Stimulated activated CD4-positive, alpha-beta T cell treated with anti-CD3 and anti-CD28 coated beads, Interleukin-12 subunit alpha, Interleukin-12 subunit beta, amount 100 ng/mL, for 4 hours (primary cell): ENCODE measurements at places on chromosomes 4 and X.

DNA sequence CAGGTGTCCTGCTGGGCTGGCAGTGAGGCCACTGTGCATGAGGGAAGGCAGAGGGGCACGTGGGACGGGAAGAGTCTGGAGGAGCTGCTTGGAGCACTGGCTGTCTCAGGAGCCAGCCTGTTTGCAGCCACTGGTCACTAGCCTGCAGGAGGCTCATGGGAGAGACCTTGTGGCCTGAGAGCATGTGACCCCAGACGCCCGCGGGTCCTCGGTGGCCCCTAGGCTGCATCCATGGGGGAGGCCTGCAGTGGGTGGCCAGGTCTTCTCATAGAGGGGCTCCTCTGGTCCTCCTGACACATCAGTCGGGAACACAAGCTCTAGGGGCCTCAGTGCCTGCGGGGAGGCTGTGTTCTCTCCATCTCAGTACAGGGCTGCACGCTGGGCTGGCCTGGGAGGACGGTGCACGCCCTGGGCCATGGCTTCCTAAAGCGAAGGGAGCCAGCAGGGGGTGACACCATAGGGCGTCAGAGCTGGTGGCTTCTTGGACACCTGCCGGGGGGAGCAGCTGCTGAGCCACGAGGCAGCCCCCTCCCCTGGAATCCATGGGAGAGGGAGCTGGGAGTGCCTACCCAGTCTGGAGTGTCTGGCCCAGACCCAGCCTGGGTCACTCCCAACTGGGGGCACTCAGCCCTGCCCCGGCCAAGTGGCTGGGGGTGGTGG is 12.3 kb downstream of the NAT8L start:
- DNase-seq: no peak

GRCh38 chr4:188942606-188943005 is 803.4 kb downstream of the TRIML1 start:
- DNase-seq: no peak

GRCh38 chrX:47648376-47648775 is 2.0 kb downstream of the ELK1 start:
- no peak for DNase-seq

DNA sequence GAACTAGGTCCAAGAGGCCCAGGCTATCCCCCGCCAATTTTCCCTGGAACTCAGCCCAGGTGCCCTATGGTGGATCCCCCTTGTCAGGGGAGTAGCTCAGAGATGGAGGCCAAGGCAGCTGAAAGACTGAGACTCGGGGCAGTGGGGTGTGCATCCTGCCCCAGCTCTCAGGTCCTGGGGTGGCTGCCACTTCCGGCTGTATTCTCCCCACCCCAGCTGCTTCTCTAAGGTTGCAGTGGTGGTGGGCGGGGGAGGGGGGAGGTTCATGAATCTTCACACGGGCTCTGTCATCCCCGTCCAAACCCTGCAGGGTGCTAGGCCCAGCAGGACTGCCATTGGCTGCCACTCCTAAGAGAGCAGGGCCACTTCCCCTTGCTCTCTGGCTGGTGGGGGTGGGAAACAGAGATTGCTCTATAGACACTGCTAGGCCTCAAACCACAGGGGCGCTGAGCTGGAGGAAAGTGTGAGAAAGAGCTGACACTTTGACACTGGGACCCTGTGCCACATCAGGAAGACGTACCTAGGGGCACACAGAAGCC is 1.5 kb downstream of the SASH3 start:
- DNase-seq: peak; percentile 66

DNA sequence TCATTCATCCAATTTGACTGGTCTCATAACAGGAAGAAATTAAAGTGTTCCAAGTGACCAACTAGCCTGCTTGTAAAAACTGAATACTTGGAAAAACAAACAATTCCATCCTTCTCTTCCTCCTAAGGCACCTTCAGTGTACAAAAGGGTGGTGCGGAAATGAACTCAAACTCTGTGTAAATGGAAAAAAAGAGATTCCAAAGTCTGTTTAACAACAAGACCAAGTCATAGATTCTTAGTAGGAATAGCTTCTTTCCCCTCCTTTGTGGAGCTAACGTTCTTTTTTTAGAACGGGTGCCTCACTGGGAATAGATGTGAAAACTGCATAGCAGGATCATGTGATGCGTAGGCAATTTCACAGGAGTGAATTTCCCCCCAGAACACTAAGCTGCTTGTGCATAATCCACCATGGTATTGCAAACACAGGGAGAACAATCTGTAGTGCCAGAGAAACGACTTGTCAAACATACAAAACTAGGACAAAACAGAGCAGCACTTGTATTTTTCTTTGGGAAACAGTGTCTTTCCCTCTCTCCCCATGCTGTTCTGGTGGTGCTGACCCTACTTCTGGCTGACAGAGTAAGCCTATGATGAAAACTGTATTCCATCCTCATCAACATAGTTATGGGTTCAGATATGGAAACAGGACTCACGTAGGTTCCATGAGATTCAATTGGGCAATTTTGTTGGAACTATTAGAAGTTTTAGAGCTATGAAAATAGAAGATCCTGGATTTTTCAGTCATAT is 13.2 kb upstream of the SOD3 start:
- DNase-seq: no peak

DNA sequence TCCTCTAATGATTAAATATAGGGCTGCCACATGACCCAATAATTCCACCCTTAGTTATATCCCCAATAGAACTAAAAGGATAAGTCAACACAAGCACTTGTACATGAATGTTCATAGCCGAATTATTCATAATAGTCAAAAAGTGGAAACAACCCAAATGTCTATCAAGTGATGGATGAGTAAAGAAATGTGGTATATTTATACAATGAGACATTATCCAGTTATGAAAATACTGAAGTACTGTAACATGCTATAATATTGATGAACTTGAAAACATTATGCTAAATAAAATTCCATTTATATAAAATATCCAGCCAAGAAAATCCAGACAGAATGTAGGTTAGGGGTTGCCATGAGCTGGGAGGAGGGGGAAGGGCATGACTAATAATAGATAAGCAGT is 436.7 kb upstream of the AADAT start:
- no peak for DNase-seq

DNA sequence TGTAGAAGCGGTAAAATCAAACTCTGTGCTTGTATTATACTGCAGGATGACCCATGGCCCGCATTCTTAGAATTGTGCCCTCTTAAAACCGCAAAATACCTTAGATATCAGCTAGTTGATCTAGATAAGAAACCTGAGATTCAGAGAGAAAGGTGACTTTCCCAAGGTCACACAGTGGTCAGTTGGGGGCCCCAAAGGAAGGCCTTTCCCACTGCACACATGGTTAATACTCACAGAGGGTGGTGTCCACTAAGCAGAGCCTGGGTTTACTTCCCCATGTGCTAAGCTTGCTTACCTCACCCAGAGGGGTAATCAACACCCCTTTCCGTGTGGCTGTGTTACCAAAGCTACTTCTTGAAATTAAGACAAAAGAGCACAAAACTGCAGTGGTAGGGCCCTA is 66.3 kb downstream of the RBM47 start:
- no peak for DNase-seq

DNA sequence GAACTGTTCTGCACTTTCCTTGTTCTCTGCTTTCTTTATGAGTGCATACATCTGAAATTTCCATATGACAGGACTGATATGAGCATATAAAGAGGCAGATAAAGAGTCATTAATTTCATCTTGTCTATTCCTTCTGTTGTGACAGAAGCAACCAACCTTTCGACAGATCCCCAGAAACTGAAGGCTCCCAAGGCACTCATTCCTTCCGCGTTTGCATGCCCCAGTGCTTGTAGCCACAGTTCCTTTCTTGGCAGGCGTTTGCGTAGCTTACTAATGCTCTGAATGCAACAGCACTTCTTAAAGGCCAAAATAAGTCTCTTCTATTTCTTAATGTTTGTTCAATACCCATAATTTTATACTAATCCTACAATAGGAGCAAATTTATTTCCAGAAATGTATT is 94.0 kb upstream of the TBL1X start:
- DNase-seq: no peak

GRCh38 chr4:100070868-100071267 is 119.4 kb downstream of the DDIT4L start:
- no peak for DNase-seq

- no peak for DNase-seq
Observed at GRCh38 chr4:114146947-114147618, 167.6 kb upstream of the ARSJ start.

DNA sequence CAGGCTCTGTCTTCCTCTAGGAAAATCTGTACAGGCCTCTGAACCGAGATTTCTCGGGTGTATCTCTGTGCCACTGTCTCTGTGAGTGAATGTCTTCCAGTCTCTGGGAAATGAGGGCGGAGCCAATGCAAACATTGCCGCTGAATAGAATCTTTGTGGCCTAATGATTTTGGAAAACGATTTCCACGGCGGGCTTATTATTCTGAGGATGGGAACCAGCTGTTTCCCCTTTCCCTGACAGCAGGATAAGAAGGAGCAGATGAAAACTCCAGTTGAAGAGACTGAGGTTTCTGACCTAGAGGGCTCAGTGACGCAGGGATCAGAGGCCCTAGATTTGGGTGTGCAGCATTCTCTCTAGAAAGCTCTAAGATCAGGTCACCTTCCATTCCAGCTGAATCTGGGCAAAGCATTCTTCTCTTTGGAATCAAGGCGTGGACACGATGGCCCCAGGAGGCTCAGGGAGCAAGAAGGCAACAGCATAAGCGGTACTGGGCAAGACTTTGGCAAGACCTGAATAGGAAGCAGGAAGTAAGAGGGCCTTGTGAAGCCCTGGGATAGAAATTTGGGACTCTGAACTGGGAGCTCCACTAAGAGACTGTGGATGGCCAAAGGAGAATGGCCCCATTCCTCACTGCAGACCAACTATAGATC is 47.3 kb downstream of the PJA1 start:
- DNase-seq: no peak

- DNase-seq: no peak
Observed at GRCh38 chr4:94757192-94758140, at the start of gene BMPR1B. BMPR1B (plus strand) TSS chr4:94757955; CDS start chr4:95104425, 346,470 bp downstream.

DNA sequence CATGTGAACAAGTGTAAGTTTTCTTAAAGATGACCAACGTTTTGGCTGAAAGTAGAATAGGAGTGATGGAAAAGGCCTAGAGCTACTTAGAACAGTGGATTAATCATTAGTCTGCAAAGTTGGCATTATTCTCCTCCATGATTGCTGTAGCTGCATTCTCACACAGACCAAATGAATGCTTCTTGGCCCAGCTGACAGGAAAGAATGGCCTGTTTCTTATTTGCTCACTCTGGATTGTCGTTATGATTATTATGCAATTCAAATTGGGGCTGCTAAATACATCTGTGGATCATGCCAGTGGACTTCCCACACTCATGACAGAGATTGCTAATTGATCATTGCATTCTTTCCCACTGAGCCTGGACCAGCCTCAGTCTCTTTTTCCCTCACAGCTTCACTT is 285.0 kb downstream of the STIM2 start:
- no peak for DNase-seq

DNA sequence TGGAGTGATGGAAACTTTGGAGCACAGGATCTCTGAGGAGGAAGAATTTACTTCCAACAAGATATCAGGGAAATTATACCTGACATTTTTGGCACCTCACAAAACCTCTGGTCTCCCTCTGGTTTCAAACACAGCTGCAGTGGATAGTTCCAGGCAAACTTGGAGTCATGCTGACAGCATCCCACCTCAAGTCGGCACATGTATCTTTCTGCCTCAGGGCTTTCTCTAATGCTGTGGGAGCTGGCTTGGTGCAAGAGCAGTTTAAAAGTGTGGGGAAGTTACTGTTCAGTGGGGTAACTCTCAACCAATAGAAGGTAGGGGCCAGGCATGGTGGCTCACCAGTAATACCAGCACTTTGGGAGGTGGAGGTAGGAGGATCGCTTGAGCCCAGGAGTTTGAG is 207.1 kb upstream of the NHS start:
- DNase-seq: no peak

DNA sequence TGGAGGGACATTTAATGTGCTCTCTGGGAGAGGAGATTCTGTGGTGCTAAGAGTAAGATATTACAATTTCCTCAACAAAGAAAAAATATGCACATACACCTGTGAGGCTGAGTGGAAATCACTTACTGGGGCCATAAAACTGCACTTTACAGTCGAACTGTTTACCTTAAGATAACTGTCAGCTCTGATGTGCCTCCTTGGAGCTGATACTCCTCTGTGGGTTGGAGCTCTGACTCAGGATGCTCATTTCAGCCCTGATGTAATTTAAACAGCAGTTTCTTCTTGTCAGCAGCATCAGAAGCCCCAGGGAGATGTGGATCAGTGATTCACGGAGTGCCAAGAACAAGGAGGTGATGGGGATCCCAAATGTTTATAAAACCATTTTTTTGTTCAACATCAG is 241.9 kb upstream of the SFRP2 start:
- DNase-seq: no peak

GRCh38 chr4:65589921-65590320 is 80.4 kb downstream of the EPHA5 start:
- no peak for DNase-seq

GRCh38 chr4:41408859-41409593 is 128.9 kb upstream of the LIMCH1 start:
- no peak for DNase-seq

DNA sequence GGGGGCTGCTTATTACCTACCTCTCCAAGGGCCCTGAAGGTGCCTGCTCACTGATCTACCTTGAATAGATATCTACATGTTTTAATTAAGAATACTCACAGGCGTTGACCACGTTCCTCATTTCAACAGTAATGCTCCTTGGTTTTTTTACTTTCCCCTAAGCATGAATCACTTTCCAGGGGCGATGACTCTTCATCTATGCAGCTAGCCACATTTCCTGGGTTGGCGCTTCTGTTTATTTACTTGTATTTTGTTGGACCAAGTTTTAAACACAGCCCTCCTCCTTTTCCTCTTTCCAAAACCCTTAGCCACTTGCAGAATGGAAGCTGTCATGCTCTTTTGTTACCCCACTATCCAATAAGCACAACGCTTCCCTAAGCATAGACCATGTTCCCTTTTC is 50.8 kb downstream of the CBLL2 start:
- DNase-seq: no peak

- no peak for DNase-seq
Observed at GRCh38 chr4:182478475-182478874, 235.3 kb downstream of the TENM3 start.

DNA sequence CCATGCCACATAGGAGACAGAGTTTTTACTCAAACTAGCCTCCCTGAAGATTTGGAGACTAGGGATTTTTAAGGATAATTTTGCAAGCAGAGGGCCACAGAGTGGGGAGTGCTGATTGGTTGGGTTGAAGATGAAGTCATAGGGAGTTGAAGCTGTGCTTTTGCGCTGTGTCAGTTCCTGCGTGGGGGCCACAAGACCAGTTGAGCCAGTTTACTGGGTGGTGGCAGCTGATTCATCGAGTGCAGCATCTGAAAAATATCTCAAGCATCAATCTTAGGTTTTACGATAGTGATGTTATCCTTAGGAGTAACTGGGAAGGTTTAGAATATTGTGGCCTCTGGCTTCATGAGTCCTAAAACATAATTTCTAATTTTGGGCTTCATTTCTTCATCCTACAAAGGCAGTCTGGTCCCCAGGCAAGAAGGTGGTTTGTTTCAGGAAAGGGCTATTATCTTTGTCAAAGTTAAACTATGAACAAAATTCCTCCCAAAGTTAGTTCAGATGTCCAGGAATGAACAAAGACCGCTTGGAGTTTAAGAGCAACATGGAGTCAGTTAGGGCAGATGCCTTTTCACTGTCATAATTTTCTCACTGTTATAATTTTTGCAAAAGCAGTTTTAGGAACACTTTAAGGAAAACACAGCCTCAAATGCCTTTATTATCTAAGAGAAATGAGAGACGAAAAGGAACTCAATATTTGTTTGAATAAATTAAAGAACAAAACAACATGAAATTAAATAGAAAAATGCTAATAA is 960.8 kb upstream of the PRKX start:
- no peak for DNase-seq

- no peak for DNase-seq
Observed at GRCh38 chr4:105624530-105624929, 72.1 kb downstream of the ARHGEF38 start.
